Colonic mucosa (tissue), 4 donors: ENCODE measurements at places on chromosomes 5 and 9. TPM values are rescaled to one million over a fixed set of nuclear protein-coding genes. Genes with fewer than 3 reads are reported as not detected.

The CDH12 gene
- not detected for total RNA-seq

The BSPRY gene
- 25.6 TPM for total RNA-seq

The IFNB1 gene
- not detected for total RNA-seq

The OTP gene
- total RNA-seq = not detected

The NR4A3 gene
- 3.9 TPM for total RNA-seq

The NR6A1 gene
- 4.9 TPM for total RNA-seq

The GMCL2 gene
- total RNA-seq = not detected

The SPACA9 gene
- total RNA-seq = 2.7 TPM

The FBP2 gene
- not detected for total RNA-seq

The SHOC1 gene
- total RNA-seq = not detected

The GKAP1 gene
- total RNA-seq = 3.7 TPM

The WWC1 gene
- total RNA-seq = 15.3 TPM

The TMOD1 gene
- 1.0 TPM for total RNA-seq

The BAAT gene
- total RNA-seq = 0.30 TPM

The SPRY4 gene
- 21.5 TPM for total RNA-seq

The C9orf50 gene
- total RNA-seq = not detected

The NR2F1-AS1 gene
- total RNA-seq = 0.69 TPM

The SV2C gene
- 0.20 TPM for total RNA-seq

The C5orf58 gene
- total RNA-seq = not detected

The FBN2 gene
- 1.9 TPM for total RNA-seq

The PDE4D gene
- total RNA-seq = 53.7 TPM

The PRELID1 gene
- 396 TPM for total RNA-seq

The OGN gene
- total RNA-seq = 13.9 TPM
